Activated CD4-positive, alpha-beta memory T cell treated with anti-CD3 and anti-CD28 coated beads for 36 hours (primary cell): ENCODE measurements at places on chromosomes 3 and 15. TPM values are rescaled to one million over a fixed set of nuclear protein-coding genes. Genes with fewer than 3 reads are reported as not detected.

GRCh38 chr3:3068358-3068881 is 41.8 kb downstream of the IL5RA start:
- no peak for DNase-seq

- no peak for DNase-seq
Observed at GRCh38 chr15:58556028-58556361, 124.2 kb downstream of the LIPC start.

GRCh38 chr3:151386056-151386455 is 1.5 kb upstream of the P2RY12 start:
- DNase-seq, result no peak

CATSPER2 gene
- total RNA-seq, result 5.1 TPM

DNA sequence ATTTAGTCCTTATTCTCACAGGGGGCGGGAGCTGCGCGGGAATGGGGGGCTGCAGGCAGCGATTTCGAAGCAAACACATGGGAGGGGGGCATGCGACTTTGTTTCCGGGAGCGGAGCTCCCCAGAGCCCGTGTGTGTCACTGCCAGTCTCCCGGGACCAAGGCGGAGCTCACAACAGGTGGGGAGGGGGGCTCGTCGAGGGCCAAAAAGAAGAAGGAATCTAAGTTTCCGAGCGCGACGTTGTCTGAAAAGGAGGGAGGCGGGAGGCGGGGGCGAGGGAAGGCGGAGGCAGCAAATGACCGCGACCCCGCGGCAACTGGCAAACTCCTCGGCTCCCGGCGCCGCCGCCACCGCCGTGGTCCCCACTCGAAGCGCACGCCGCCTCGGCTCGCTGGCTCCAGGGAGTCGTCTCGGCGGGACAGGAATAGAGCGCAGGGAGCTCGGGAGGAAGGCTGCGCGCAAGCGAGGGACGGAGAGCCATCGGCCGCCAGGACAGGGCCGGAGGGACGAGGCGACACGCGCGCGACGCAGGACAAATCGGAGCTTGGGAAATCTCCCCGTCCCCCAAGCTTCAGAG is 1.4 kb downstream of the FOXP1 start:
- DNase-seq, result peak; percentile 61

DNA sequence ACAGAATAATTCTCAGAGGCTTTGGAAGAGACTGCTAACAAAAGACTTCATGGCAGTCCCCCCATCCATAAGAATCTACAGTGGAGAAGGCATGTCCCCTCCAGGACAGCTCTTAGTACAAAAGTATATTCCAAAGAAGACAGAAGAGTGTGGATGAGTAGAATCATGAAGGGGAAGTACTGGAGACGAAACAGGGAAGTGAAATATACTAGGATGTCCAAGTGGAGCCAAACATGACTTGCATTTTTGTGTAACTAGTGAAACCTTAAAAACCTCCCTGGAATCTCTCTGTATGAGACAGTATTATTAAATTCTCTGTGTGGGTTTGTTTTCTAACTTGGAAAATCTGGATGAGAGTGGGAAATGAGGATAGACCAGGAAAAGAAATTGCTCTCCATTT is 312.4 kb downstream of the RSL24D1 start:
- DNase-seq, result no peak

FLNB gene
- 26.0 TPM for total RNA-seq

DNA sequence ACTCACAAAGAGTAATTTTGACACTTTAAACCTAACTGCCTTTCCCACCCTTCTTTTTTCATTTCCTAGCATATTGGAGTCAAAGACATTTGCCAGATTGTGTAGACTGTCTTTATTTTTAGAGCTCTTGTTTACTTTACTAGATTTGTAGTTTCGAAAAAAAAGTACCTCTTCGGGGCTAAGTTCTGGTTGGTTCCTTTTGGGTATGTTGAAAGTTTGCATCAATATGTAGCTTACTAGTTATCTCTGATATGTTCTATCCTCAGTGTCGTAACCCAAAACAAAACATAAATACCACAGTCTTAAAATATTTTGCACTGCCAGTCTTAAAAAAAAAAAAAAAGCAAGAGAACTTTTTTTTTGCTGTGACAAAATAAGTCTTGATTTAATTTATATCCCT is 52.2 kb downstream of the REC114 start:
- DNase-seq, result no peak

DNA sequence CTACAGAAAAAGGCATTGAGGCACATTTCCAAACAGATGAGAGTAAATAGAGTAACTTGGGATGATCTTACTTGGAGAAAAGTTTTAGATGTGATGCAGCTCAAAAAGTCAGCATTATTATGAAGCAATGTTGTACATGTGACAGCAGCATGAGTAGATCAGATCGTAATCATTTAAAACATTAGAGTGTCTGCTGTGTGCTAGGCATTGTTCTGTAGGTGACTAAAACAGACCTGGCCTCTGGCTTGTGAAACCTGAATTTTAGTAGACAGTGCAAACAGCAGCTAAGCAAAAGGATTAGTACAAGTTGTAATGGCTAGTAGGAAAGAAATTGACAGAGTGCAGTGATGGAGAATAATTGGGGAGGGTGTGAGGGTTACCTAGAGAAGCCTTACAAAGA is 15.1 kb downstream of the UBE2E1 start:
- no peak for DNase-seq

- no peak for DNase-seq
Observed at GRCh38 chr3:177174607-177175170, 22.6 kb downstream of the TBL1XR1 start.

DNA sequence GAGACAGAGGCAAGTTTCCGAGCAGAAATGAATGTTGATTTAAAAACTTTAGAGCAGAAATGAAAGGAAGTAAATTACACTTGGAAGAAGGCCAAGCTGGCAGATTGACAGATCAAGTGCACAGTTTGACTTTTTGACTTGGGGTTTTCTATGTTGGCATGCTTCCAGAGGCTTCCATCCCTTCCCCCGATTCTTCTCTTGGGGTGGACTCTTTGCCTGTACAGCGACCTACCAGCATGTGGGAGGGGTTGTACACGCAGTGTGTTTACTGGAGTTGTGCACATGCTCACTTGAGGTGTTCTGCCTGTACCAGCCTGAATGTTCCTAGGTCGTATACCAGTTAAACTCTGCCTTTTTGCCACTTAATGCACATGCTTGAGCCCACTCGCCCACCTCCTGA is 701.5 kb upstream of the GBE1 start:
- no peak for DNase-seq

DNA sequence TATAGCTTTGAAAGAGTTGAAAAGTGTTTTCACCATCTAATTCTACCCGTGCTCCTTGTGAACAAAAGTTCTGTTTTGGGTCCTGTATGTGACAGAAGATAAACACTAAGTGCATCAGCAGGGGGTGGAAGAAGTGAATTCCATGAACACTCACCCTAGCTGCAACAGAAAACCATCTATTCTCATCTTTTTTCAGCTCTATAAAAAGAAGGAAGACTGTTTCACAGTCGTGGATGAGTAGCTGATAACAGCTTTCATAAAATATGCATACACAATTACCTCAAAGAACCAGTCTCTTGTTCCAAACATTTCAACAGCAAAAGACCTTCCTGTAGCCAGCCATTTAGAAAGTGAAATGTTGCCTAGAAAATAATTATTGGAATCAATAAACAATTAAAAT is 281.7 kb upstream of the RASGRP1 start:
- no peak for DNase-seq

DNA sequence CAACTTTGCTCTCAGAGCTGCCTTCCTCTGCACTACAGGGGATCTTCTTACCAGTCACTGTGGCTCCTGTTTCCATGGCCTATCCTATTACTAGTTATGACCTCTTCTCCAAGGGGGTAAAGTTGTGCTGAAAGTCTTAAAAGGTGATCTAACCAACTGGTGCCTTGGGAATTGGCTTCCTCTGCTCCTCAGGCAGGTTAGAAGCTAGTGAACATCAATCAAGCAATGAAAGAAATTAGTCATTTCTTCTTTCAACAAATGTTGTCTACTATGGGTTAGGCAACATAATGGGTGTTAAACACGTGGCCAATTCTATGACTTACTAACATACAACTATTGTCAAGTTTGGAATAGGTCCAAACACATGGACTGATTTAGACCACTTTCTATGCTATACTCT is 571.4 kb upstream of the NAALADL2 start:
- no peak for DNase-seq

- peak; percentile 40 for DNase-seq
Observed at GRCh38 chr3:15520185-15520584, 1.3 kb downstream of the COLQ start.

ACTRT3 gene
- total RNA-seq, result 0.76 TPM

DNA sequence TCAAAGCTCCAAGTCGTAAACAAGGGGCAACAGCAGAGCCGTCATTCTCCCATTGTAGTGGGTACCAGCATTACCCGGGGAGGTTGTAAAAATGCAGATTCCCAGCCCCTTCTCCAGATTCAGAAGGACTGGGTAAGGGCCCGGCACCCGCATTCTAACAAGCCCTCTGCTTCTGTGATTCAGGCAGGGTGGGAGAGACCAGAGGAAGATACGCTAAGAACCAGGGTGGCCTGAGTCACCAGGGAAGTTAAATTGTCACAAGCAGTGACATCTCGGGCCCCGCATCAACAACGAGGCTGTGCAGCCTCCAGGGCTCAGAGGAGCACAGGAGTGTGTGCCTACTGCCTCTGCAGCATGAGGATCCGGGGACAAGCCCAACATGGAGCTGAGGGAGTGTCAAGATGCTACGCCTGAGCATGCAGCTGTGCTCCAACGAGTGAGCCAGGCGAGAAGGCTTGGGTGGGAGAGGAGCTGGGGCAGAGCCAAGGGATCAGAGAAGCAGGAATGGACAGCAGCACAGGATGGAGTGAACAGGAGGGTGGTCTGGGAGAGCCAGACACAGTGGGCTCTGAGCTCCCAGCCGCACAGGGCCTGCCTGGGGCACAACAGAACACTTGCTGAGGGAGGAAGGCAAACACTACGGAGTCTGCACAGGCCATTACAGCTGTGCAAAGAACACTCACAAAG is 68.5 kb downstream of the CPN2 start:
- peak; percentile 8 for DNase-seq

DNA sequence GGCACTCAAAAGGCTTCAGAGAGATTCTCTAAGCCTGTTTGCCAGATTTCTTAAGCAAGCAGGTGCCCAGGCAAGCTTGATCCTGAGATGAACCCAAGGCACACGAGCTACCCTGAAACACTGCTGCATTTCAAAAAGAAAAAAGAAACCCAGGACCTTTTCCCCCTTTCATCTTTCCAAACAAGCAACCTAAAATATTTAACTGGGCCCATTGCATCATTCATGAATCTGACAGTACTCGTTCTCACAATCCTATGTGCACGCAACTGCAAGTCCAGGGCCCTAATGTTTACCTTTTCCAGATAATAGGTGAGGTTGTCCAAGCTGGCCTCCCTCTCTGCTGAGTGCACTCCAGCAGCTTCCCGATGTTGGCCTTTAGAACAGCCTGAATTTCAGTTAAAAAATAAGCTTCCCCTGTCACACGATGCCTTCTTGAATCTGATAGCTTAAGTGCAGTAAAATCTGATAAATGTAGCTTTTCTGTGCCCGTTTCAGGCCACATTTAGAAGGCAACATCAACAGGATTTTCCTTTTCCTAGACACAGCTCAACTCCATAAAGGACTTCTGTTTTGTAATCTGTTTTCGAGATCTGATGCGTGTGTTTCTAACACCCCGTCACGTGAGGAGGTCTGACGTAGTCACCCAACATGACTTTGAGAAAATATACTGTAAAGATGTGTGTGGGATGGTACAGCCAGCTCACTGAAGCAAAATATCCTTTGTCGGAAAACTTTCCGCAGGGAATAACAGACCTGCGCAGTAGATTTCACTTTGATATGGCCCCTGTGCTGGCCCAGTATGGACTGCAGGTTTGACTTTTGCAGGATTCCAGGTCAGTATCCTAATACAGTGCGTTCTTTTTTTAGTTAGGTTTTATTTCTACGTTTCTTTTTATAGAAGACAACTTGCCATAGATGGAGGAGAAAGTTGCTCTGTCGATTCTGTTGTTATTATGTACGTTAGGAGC is 55.1 kb upstream of the RASA2 start:
- no peak for DNase-seq

ADGRG7 gene
- total RNA-seq, result not detected

- DNase-seq, result no peak
Observed at GRCh38 chr3:122662505-122662904, 18.1 kb upstream of the PARP14 start.

OXTR gene
- 1.1 TPM for total RNA-seq

- DNase-seq, result no peak
Observed at GRCh38 chr15:24856397-24857390, 98.1 kb upstream of the SNRPN start.

- no peak for DNase-seq
Observed at GRCh38 chr15:49823987-49824774, 203.3 kb downstream of the DTWD1 start.

CCRL2 gene
- total RNA-seq, result 1.4 TPM

THBS1 gene
- total RNA-seq, result 1.8 TPM

DNA sequence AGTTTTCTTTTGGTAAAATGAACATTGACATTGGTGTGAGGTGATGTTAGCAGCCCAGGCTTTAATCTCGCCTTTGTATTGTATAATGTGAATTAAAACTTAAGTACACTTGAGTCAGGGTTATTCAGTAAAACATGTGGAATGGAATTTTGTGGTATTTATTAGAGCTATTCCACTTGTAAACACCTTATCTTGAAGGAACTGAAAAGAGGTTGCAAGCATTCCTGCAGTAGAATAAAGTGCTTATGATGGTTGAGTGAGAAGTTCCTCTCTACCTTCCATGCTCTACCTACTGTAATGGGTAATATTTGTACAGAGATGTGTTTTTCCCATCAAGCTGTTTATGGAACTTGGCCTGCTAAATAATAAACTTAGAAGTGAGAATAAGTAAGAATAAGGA is 36.1 kb downstream of the HMG20A start:
- no peak for DNase-seq

C3orf49 gene
- total RNA-seq, result not detected

DNA sequence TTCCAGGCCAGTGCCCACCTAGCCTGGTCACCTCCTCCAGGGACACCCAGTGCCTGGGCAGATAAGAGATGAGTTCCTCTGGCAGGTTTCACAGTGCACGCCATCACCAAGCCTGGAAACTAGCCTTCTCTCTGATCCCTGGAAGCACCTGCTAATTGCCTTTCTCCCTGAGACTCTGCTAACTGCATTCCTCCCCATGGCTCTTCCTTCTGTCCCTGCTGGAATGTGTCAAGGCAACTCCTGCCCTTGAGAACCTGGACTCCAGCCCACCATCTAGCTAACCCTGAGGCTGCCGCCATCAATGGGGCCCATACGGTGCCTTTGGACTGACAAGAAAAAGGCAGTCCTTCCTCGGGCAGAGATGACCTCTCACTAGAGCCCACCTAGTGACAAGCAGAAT is 18.5 kb downstream of the VIPR1 start:
- no peak for DNase-seq

- no peak for DNase-seq
Observed at GRCh38 chr3:10949197-10949596, 43.4 kb upstream of the SLC6A1 start.

CFAP91 gene
- total RNA-seq, result 0.31 TPM

GRCh38 chr15:42156243-42156922 is at the start of gene PLA2G4F:
Gene PLA2G4F (minus strand): TSS chr15:42156636. CDS start chr15:42156549, 87 bp downstream.
- DNase-seq, result no peak

- no peak for DNase-seq
Observed at GRCh38 chr3:126378341-126378751, 16.4 kb upstream of the CFAP100 start.

TMC3 gene
- not detected for total RNA-seq
